ENCODE measurements at places on chromosomes 16 and 17.

- DNase-seq = no peak
These were observed 118.8 kb downstream of the ITFG1 start for GRCh38 chr16:47342055-47342454.

DNA sequence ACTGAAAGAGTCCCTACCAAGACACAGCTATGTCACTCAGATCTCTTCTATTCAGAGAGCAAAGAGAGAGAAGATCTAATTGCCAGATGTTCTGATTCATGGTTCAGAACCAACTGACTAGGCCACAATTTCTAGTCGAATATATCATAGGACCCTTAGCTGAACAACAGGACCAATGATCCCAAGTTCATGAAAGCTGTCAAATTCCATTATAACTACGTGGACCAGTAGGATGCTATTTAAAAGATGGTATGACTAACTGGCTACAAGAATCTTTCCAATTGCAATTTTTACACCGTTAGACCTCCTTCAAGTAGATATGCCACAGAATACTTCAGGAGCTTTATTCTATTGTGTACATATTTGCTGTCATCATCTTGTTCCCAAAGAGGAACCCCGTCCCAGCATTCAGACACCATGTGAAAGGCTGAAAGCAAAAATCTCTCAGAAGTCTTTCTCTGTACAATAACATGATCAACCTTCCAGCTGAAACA, 26.0 kb downstream of the DCUN1D3 start:
- no peak for DNase-seq

- no peak for DNase-seq
These were observed 686 bp upstream of the MIEF2 start for GRCh38 chr17:18259621-18260331.

DNA sequence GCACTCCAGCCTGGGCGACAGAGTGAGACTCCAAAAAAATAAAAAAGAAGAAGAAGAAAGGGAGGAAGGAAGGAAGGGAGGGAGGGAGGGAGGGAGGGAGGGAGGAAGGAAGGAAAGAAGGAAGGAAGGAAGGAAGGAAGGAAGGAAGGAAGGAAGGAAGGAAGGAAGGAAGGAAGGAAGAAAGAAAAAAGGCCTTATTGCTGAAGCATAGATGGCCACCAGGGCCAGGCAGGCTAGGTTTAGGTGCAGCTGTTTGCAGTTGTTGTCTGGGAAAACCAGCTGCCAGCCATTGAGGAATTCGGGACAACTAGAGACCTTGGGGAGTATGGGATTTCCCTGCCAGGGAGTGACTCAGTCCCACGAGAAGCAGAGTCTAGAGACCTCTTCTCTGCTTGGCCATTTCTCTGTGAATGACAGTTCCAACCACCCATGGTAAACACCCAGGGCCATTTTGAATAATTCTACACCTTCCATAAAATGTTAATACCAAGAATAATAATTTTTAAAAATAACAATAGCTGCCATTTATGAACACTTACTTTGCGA, 31.0 kb downstream of the SCNN1B start:
- no peak for DNase-seq

GRCh38 chr17:81741594-81742452, 29.7 kb downstream of the SLC25A10 start:
- no peak for DNase-seq

DNA sequence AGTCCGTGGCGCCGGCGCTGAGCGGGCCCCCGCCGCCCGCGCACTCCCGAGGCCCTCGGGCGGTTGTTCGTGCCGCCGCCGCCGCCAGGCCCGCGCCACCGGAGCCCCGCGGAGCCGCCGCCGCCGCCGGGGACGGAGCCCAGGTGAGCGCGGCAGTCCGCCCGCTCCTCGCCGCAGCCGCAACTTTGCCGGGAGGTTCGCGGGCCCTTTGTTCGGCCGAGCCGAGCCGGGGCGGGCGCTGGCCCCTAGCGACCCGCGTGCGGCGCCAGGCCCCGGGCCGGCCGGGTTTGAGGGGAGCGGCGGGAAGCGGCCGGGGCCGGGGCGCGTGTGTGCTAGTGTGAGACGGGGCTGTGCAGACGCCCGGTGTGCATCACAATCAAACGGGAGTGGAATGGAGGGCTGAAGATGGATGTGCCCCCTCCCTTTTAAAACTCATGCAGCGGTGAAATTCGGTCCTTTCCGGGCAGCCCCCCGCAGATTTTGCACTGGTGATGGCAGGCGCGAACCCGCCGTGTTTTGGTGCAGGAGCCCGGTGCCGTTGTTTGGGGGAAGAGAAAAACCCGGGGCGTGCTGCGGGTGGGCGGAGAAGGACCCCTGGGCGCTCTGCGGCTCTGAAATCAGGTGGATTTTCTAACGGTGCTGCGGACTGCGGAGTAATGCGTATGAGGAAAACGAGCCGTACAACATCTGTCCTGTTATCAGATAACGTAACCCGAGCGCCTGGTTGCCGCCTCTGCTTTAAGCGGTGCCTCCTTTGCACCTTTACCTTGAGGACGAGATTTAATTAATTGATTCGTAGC, 823 bp downstream of the TNRC6C start:
- DNase-seq = no peak

DNA sequence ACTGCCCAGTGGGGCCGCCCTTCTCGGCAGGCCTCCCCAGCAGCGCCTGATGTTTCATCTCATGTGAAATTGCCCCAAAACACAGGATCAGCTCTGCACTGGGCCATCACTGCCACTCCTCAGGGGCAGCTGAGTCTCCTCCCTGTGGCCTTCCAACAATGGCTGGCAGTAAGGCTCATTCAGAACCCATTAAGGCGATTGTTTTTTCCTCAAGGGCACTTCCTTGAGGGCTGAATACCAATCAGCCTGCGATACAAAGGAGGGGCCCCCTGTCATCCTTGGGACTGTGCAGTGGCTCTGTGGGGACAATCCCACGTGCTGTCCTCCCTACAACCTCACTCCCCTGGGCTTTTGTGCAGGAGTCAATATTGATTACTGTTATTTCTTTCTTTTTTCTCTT, 47.5 kb downstream of the XYLT1 start:
- DNase-seq = no peak

DNA sequence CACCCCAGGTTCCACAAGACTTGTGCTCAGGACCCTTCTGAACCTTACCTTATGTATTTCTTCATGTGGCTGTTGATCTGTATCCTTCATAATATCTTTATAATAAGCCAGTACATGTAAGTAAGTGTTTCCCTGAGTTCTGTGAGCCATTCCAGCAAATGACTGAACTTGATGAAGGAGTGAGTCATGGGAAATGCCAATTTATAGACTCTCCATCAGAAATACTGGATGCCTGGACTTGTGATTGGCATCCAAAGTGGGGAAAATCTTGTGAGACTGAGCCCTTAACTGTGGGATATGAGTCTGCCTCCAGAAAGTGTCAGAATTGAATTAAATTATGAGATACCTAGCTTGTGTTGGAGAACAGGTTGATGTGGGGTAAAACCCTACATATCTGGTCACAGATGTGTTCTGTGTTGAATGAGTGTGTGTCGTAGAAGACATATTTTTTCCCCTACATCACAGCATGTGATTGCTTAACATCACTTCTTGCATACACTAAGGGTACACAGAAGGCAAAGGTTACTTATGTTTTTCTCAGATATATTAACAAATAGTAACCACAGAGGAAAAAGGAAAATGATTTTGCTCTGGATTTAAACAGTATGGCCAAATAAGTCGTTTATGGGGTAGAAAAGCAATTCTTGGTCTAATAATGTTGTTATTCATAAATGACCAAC, 70.2 kb upstream of the NETO2 start:
- no peak for DNase-seq

DNA sequence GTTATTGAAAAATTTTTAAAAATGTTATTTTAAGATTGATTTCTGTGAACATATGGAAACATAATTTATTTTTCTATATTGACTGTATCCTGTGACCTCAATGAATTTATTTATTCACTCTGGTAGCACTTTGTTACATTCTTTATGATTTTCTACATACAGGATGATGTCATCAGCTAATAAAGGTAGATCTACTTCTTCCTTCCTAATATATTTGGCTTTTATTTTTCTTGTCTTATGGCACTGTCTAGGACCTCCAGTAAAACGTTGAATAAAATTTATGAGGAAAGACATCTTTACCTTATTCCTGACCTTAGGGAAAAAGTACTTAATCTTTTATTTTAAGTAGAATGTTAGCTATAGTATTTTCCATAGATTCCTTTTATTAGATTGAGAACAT, 78.8 kb upstream of the MAF start:
- no peak for DNase-seq

- no peak for DNase-seq
These were observed 7.7 kb upstream of the TMEM98 start for GRCh38 chr17:32920293-32920692.

GRCh38 chr17:36048066-36048465, 16.0 kb upstream of the CCL18 start:
- no peak for DNase-seq

GRCh38 chr17:27575912-27576252, 55.1 kb upstream of the LGALS9 start:
- no peak for DNase-seq

GRCh38 chr16:83212301-83212841, 585.6 kb downstream of the CDH13 start:
- no peak for DNase-seq

- DNase-seq = no peak
These were observed 81.7 kb downstream of the GOSR1 start for GRCh38 chr17:30558686-30559545.

DNA sequence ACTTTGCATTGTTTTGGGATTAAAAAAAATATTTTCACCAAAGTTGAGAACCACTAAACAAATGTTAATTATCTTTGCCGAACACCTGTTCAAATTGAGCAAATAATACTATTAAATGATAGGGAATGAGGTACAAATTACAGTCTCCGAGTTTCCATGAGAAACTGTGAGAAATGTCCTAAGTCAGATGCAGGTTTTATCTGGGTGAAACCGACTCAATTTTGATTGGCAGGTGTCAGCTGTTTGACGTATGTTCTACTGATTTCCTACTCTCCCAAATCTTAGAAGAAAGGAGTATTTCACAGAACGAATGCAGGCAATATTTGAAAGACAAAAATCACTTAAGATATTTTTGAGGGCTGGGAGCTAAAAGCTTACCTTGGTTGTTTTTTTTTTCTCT, 622.0 kb upstream of the GOT2 start:
- no peak for DNase-seq

DNA sequence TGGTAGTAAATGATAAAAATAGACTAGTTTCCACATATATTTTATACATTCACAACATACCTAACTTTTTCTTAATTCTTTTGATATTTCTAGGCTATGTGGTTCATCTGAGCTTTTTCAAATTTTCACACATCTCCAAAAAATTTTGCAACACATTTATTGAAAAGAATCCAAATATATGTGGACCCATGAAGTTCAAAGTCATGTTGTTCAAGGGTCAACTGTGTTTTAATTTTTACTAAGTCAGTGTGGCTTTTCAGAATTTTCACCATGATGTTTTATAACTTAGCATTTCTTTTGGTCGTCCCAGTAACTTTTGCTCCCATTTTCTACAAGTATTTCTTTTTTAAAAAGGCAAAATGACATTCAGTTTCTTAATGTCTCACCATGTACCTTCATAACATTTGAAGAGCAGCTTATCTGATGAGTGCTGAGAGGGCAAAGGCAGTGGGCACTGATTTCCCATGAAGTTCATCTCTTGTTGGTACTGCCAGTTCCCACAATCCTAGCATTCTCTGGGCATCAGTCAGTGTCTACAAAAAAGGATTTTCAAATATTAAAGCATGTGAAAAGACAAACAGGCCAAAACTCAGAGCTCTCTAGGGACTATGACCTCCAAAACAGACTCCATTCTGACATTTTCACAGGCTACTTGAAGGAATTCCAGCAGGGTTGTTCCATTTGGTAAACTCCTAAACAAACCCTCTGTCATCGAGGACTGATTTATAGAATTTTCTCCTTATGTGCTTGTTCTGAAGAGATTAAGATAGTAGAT, 80.3 kb downstream of the MRTFB start:
- no peak for DNase-seq

- DNase-seq = no peak
These were observed 137.5 kb upstream of the PLCG2 start for GRCh38 chr16:81641395-81642106.
